Stimulated activated CD4-positive, alpha-beta T cell treated with anti-CD3 and anti-CD28 coated beads, Interleukin-1b, Interleukin-23, amount 100 ng/mL, for 1 hour (primary cell): ENCODE measurements at places on chromosomes 5 and 9.

DNA sequence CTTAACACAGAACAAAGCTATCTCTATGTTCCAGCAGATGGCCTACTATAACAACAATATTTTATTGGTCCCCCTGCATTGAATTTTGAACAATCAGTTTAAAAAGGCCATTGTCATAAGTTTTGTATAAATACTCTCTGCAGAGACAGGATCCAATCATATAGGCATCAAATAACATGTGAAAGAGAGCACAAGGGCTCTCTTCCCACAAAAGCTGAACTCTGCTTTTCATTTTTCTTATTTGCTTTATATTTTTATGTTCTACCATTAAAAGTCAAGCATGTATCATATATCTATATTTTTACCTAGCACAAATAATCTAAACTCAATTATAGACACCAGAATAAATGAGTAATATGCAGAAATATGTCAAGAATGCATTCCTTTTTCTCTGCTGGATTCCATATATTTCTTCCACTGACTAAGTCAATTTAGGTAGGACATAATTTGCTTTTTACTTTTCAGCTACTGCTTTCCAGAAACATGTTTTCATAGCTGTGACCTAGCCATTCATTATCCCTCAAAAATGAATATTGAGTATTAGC, 143.6 kb downstream of the CDH9 start:
- no peak for DNase-seq

GRCh38 chr9:114957558-114957957, 27.2 kb upstream of the TNFSF8 start:
- no peak for DNase-seq

GRCh38 chr5:122761115-122761514, 13.8 kb upstream of the SNX2 start:
- DNase-seq = no peak

GRCh38 chr5:169339869-169340268, 38.9 kb upstream of the SLIT3 start:
- DNase-seq = no peak

- DNase-seq = no peak
Measured at GRCh38 chr5:76085243-76085579, 2.0 kb downstream of the SV2C start.

GRCh38 chr5:91305640-91306039, 77.5 kb downstream of the ARRDC3 start:
- no peak for DNase-seq

- DNase-seq = no peak
Measured at GRCh38 chr9:75188756-75189155, 100.4 kb downstream of the OSTF1 start.

- DNase-seq = no peak
Measured at GRCh38 chr5:135020111-135020895, 13.7 kb downstream of the PITX1 start.

- no peak for DNase-seq
Measured at GRCh38 chr5:171614971-171615653, 170.5 kb upstream of the SMIM23 start.

- DNase-seq = no peak
Measured at GRCh38 chr5:38764937-38765391, 80.8 kb upstream of the OSMR start.

DNA sequence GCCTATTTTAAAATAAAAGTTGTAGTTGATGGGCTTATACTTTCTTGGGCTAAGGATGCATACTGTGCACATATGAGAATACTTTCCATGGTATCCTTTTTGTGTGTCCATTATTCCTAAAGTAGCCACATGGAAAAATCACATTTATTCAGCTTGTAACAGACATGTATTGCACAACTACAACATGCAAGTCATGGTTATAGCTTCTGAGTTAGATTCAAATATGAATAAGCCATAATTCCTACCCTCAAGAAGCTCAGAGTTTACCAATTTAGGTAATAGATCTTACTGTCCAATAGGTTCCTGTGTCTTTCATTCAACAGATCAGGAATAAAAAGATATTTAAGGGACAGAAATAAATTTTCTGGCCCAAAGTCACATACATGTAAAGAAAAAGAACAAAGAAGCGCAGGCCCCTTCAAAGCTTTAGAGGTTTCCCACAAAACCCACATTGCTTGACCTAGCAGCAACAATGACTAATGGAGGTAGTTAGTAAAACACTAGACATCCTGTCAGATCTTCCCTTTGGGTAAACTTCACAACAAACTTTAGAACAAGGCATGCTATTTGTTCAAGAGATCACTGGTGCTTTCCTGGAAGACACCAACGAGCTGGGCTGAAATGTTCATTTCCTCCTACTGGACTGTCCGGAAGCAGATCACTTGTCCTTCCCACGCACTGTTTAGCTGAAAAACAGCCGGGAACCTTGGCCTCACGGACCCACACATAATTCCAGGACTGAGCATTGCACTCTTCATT, 78.4 kb upstream of the ITGA1 start:
- DNase-seq = no peak

- DNase-seq = no peak
Measured at GRCh38 chr5:139251281-139251687, 42.3 kb upstream of the MATR3 start.

- DNase-seq = no peak
Measured at GRCh38 chr5:139744471-139745131, 51.0 kb upstream of the PSD2 start.
